ENCODE measurements at places on chromosomes 7 and 10.

- DNase-seq: no peak
These were observed 155.6 kb upstream of the GHITM start for GRCh38 chr10:83983578-83984255.

- DNase-seq: no peak
These were observed 179.6 kb downstream of the ZMYND11 start for GRCh38 chr10:314871-315270.

DNA sequence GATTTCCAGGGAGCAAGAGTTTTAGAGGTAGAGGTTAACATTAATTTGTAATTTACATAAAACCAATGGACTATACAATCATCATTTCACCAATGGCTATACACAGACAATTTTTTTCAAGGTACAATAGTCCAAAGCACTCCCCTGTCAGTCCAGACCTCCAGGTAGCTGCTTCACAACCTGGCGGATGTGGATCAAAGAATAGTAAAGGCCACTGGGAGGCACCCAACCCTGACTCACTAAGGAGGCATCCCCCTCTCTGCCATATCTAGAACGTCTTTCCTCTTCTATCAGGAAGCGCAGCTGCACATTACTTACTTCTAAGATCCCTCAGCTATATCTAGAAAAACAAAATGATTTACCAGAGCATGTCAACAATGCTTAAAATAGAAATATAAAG is 217.7 kb upstream of the AOAH start:
- DNase-seq: no peak

- DNase-seq: no peak
These were observed 213.4 kb downstream of the MAD1L1 start for GRCh38 chr7:2019461-2019710.

GRCh38 chr10:118983263-118983662 is 46.3 kb upstream of the NANOS1 start:
- no peak for DNase-seq

DNA sequence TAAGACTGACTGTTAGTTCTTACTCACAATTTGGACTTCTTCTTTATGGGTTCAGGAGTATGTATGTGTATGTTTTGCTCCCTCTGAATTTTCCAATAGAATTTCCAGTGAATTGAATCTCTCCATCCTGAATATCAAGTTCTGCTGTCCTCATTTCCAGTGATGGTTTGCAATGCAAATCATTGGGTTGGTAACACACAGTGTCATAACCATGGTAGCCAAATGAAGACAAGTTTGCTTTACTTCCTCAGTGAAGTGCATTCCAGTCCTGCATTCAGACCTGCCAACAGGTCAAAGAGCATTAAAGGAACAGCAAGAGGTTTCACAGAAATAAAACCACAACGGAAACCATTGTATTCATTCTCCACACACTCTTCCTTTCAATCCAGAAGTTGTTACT is 15.2 kb downstream of the ITPRID1 start:
- no peak for DNase-seq

Data from stimulated activated CD4-positive, alpha-beta T cell treated with anti-CD3 and anti-CD28 coated beads, Interleukin-1b, Interleukin-23, amount 100 ng/mL, for 4 hours (primary cell).